ENCODE measurements at places on chromosomes 4 and X.

- no peak for DNase-seq
These were observed 37.4 kb downstream of the HELQ start for GRCh38 chr4:83418211-83418610.

- no peak for DNase-seq
These were observed 11.0 kb downstream of the PKD2 start for GRCh38 chr4:88018466-88018865.

- no peak for DNase-seq
These were observed 44.8 kb downstream of the SMARCA1 start for GRCh38 chrX:129478516-129478915.

DNA sequence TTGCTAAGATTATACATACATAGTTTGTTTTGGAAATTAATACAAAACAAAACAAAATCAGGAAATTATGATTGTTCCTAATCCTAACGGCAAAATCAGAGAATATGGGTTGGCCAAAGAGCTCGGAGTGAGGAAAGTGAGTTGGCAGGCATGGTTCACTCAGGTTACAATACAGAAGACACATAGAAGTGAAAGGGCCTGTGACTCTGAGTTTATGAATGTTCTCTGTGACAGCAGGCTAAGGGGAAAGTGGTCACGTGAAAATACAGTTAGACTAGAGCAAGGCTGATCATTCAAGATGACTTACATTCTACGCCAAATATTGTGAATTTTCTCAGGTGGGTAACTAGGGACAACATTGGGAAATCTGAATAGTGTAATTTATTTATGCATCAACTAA, 1001.3 kb downstream of the CCSER1 start:
- DNase-seq: no peak

GRCh38 chr4:27210956-27211355, 350.3 kb downstream of the STIM2 start:
- DNase-seq: no peak

DNA sequence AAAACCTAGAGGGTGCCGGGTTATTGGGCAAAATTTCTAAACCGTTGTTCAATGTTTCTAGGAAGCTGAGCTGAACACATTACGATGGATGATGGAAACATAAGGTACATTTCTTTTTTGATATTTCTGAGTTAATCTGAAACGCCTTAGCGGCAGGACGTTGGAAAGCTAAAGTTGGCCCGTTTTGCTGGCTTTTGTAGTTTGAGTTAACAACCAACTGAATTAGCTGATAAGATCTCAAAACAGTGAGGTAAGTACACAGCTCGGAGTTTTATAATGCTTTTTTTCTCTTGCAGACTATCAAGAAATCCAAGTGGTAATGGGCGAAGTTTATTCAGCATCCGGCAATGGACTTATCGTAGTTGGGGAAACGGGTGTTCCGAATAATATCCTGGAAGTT, 73.5 kb downstream of the PRSS12 start:
- no peak for DNase-seq

GRCh38 chr4:156606554-156607477, 364.8 kb downstream of the PDGFC start:
- DNase-seq: no peak

GRCh38 chrX:119389871-119390501, 9.2 kb upstream of the SLC25A43 start:
- no peak for DNase-seq

DNA sequence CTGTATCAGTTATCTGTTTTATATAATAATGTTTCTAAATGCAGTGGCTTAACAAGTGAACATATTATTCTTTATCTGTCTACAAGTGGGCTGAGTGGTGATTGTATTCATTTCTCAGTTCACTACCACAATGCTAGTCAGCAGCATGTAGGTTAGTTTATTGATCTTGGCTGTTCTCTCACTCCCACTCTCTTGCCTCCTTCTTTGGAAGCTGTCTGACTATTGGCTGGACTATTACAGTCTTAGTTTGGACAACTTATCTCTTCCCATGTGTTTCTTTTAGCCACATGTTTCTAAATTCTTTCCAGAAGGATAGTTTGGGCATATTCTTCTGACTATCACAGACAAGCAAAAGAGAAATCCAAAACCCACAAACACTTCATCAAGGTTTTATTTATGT, 459.5 kb upstream of the AGA start:
- DNase-seq: no peak

GRCh38 chrX:19865567-19866363, 21.6 kb downstream of the SH3KBP1 start:
- DNase-seq: no peak

GRCh38 chr4:10490996-10491395, 33.8 kb upstream of the ZNF518B start:
- DNase-seq: no peak

DNA sequence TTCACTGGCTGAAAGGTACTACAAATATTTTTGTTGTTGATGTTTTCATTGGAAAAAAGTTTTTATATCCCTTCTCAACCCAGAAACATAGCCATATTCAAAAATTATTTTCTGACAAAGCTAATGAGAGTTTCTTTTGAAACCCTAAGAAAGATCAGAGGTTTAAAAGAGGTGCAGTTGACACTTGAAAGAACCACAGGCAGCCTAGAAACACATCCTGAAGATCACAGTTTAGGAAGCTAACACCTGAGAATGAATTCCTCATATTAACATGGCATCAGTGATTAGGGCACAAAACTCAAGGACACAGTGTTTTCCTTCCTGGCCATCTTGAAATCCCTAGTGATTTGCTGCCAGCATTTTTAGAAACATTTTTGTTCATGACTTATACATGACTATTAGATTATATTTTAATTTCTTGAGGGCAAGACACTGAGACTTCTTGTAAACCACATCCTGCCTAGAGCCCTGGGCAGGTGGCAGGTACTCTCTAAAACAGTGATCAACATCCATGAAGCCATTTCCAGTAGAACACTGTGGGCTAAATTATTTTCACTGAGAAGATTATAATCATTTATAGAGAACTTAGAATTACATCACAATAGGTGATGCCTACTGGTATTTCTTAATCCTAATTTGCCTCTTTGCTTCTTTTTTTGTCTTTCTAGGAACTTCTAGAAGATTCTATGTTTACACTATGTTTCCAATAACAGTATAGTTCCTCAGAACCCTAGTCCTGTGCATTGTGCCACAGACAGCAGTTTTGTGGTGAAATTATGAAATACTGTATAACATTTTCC, 80.0 kb downstream of the ARSJ start:
- no peak for DNase-seq

- DNase-seq: no peak
These were observed 69.9 kb downstream of the AMELX start for GRCh38 chrX:11363069-11363594.

GRCh38 chr4:23904639-23905071, 14.8 kb upstream of the PPARGC1A start:
- no peak for DNase-seq

DNA sequence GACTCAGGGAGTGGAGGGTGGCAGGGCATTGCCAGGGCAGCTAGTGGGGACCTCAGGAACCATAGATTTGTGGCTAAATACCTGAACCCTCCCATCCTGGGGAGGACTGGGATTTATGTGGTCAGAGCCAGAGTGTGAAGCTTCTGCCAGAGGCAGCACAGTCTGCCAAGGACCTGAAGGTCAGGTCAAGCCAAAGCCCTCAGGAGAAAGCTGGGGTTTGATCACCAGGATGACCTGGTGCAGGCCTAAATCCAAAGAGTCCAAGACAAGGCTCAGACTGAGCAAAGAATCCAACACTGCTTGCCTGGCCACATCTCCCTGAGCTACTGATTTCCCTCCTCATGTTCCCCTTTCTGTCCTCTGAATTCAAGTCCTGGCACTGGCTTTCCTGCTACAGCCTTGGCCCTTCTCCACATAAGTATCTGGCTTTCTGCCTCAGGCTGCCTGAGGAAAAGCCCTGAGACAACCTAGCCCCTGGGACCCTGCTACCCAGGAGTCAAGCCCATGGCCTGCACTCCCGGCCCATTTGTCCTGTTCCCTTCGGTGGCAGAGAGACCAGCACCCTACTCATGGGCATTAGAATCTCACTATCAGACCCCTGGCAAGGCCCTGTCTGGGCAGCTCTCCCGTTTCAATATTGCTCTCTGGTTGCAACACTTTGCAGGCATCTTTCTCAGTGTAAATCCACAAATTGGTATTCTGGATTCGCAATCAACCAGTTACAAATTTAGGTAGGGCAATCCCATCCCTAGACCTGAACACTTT, 39.3 kb upstream of the SLC25A43 start:
- no peak for DNase-seq

DNA sequence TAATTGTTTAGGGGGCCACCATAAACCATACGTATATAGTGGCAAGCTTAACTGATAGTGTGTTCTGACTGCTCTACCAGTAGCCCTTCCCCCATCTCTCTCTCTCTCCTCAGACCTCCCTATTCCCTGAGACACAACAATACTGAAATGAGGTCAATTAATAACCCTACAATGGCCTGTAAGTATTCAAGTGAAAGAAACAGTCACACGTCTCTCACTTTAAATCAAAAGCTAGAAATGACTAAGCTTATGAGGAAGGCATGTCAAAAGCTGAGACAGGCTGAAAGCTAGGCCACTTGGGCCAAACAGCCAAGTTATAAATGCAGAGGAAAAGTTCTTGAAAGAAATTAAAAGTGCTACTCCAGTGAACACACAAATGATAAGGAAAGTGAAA, 78.0 kb downstream of the PRDM5 start:
- no peak for DNase-seq

GRCh38 chr4:150039274-150040127, 38.7 kb upstream of the DCLK2 start:
- DNase-seq: no peak

- DNase-seq: no peak
These were observed 28.2 kb downstream of the ATP8A1 start for GRCh38 chr4:42628740-42629139.

DNA sequence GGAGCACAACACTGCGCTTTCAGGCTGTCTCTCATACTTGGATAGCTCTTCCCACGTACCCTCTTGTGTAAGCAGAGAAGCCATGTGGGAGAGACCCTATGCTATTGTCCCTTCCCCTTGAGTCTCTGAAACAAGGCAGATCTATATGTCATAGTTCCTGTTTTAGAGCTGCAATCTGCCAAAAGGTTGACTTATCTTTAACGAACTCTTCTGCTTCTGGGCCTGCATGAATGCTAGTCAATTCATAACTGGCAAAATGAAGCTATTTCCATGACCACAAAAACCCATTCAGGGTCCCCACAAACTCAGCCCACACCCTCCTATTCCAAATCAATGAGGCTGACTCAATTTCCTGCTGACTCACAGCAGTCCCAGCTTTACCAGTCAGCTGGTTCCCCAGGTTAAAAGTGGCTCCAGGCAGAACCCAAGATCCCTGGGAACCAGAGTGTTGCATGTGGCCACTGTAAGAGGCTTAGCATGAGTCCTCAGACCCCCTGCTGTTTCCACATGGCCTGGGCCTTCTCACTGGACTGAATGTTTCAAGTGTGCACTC, 25.3 kb upstream of the SOD3 start:
- DNase-seq: no peak

- no peak for DNase-seq
These were observed 8.6 kb upstream of the ZXDA start for GRCh38 chrX:57918750-57919436.

GRCh38 chrX:5915783-5916182, 312.9 kb downstream of the NLGN4X start:
- DNase-seq: no peak

DNA sequence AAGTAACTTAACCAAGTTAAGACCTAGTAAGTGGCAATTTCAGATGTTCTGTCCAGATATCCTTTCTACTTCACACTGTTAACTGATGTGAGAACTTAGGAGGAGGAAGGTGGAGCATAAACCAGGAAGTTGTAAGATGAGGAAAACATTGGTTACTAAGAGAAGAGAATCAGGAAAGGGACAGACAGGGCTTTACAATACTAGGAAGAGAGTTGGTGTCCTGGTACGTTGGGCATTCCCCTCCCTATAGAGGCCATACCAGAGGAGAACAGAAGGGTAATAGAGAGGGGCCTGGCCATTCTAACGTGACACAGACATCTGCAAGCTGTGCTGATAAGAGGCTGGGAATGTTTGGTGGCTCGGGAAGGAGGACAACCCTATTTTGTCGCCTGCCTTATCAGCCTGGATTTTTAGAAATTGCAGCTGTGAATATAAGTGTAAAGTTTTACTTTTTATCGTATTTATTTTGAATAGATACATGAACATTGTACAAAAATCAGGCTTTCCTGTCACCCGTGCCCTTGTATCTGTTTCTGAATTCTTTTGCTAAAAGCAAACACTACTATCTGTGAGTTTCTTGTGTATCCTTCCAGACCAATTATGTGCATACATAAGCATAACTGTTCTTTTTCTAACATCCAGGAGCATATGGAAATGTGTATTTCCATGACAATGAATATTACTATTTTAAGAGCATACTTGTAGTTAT, 53.5 kb upstream of the HPRT1 start:
- no peak for DNase-seq

DNA sequence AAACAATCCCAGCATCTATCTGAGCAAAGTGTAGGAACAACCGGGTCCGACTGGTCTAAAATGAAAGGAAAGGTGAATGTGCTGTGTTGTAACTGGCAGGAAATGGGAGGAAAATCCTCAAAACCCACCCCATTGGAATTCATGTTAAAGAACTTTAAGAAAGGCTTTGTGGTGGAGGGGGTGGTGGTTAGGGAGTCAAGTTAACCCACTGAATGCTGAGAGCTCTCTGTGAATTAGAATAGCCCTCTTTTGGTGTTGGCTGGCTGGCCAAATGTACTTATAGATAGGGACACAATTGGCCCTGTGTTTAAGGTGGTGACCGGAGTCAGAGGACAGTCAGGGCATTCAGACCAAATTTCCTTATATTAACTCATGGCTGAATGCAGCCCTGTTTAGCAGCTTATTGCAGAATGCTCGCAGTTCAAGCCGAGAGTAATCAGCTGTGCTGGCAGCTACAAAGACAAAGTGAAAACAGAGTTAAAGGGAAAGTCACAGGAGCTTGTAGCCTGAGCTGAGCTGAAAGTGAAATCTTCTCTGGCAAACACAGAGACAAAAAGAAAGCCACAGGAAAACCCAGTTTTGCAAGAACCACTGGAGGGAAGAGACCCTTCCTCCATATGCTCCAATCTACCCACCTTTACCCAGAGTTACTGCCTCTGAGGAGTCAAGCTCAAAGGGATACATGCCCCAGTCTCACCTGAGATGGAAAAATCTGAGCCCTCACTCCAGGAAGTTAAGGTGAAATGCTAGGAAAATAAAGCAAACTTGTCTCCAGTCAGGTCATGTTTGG, 38.5 kb upstream of the UGT2B7 start:
- no peak for DNase-seq

GRCh38 chr4:136810626-136811025, 721.7 kb downstream of the PCDH18 start:
- DNase-seq: no peak

Data from stimulated activated CD8-positive, alpha-beta memory T cell treated with anti-CD3 and anti-CD28 coated beads, Interleukin-7, amount 100 ng/mL, for 1 hour (primary cell).